Natural killer cell (primary cell): ENCODE measurements at places on chromosomes 6 and 20. TPM values are rescaled to one million over a fixed set of nuclear protein-coding genes. Genes with fewer than 3 reads are reported as not detected.

- H3K4me3 ChIP-seq, result no peak overlapping the region
- peaks cover 93% of the 10 kb centered on the region for H3K36me3 ChIP-seq
- H3K27me3 ChIP-seq, result no peaks in the 10 kb centered on the region
- no peak for DNase-seq
Observed at GRCh38 chr20:38555395-38555794, 25.6 kb upstream of the ADIG start.

- peaks cover 2% of the 10 kb centered on the region for H3K36me3 ChIP-seq
- H3K27me3 ChIP-seq, result no peaks in the 10 kb centered on the region
- no peak overlapping the region for H3K27ac ChIP-seq
- H3K4me1 ChIP-seq, result no peaks in the 10 kb centered on the region
Observed at GRCh38 chr6:53107091-53107490, 41.5 kb downstream of the GCM1 start.

DNA sequence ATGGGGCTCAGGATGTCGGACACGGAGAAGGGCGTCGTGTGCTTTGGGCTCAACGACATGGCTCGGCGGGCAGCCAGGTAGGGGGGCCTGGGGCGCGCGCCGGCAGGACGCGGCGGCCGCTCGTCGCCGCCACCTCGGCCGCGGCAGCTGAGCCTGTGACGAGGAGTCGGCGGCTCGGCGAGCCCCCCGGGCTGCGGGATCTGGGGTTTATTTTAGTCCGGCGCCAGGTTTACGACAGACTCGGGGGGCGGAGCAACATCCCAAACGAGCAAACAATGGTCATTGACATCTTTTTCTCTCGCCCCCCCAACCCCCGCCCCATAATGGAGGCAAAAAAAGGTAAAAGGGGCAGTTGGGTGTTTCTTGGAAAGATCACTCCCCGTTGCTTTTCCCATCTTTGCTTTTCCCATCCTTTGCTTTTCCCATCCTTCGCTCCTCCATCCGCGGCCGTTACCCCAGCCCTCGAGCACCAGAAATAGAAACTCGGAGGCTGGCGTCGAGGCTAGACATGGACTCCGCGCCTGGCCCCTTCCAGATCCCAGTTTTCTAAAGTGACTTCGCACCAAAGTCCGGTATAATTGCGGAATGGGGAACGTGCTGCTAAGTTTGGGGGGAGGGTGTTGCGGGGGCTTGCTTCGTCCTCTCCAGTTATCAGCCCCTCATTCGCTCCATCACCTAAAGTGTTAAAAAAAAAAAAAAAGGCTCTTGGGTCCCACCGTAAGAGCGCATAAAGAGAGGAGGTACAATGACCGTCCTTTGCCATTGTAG is at the start of gene NKX2-4:
TSS of gene NKX2-4 (minus strand) at position 186 of the 768 bp plus-strand sequence. CDS start at position 59, 127 bp downstream.
- peaks cover 74% of the 10 kb centered on the region for H3K27me3 ChIP-seq
- H3K36me3 ChIP-seq, result no peaks in the 10 kb centered on the region

- no peaks in the 10 kb centered on the region for H3K4me1 ChIP-seq
- no peak overlapping the region for H3K27ac ChIP-seq
- no peak for DNase-seq
Observed at GRCh38 chr6:13068586-13069210, 259.6 kb downstream of the TBC1D7 start.

- no peak overlapping the region for H3K4me3 ChIP-seq
- no peaks in the 10 kb centered on the region for H3K27me3 ChIP-seq
- no peak overlapping the region for H3K27ac ChIP-seq
- H3K36me3 ChIP-seq, result peaks cover 42% of the 10 kb centered on the region
- peaks cover under 1% of the 10 kb centered on the region for H3K4me1 ChIP-seq
Observed at GRCh38 chr20:36499211-36499610, 42.1 kb upstream of the MYL9 start.

Gene DEFB132
- not detected for total RNA-seq

DNA sequence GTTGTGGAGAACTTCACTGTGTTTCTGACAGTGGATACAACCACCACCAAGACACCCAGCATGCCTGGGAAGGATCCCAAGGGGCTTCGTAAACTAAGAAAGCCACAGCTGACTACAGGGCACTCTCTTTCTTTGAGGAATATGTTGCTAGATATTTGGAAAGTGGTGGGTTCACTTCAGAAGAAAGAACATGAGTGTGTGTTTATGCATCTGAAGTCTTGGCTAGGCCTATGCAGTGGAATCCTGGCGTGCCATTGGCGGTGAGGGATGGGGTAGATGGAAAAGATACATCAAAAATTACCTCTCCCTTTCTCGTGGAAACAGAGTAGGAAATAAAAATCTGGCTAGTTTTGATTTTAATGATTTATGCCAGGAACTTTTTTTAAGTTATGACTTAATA is 187.7 kb downstream of the PDE7B start:
- no peak overlapping the region for H3K4me3 ChIP-seq
- no peak overlapping the region for H3K27ac ChIP-seq
- no peak for DNase-seq
- no peaks in the 10 kb centered on the region for H3K36me3 ChIP-seq

DNA sequence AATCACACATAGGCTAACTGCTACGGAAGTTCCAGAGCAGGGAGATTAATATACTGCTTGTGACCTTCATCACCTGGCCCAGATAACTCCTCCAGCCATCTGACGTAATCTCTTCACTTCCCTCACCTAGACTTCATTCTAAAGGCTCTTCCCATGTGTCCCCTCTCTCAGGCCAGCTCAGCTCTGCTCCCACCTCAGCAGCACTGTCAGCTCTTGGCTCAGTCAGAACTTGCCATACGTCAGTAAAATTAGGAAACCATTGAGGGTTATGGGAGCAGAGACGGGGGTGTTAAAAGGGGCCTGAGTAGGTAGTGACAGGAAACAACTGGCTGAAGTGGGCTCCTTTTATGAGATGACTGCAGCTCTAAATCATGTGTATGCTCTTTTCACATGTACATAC is 101.5 kb downstream of the KIF6 start:
- H3K27me3 ChIP-seq, result no peaks in the 10 kb centered on the region
- no peak for DNase-seq
- no peak overlapping the region for H3K27ac ChIP-seq
- H3K36me3 ChIP-seq, result no peaks in the 10 kb centered on the region
- H3K4me3 ChIP-seq, result no peak overlapping the region
- no peaks in the 10 kb centered on the region for H3K4me1 ChIP-seq

DNA sequence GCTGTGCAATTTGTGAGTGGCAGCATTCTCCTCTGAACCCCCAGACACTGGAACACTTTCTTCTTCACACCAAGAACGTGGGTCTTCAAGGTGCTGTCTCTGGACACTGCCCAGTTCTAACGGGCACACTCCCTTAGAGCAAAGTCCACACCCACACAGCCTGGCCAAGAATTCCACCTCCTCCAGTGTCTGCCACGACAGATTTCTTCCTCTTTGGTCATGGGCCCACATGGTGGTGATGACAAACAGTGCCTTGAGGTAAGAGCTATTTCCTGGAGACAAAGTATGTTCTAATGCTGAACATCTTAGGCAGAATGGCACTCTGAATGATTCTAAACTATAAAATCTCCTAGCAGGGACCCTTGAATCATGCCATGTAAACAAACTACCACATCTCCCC is 25.5 kb upstream of the SSTR4 start:
- no peaks in the 10 kb centered on the region for H3K27me3 ChIP-seq
- no peak overlapping the region for H3K27ac ChIP-seq
- H3K36me3 ChIP-seq, result no peaks in the 10 kb centered on the region

GRCh38 chr20:57598491-57598890 is 21.7 kb downstream of the ZBP1 start:
- H3K4me3 ChIP-seq, result no peak overlapping the region
- H3K27ac ChIP-seq, result no peak overlapping the region
- H3K4me1 ChIP-seq, result peaks cover 18% of the 10 kb centered on the region
- H3K27me3 ChIP-seq, result no peaks in the 10 kb centered on the region
- H3K36me3 ChIP-seq, result no peaks in the 10 kb centered on the region
